ENCODE measurements at places on chromosomes 3 and 15. TPM values are rescaled to one million over a fixed set of nuclear protein-coding genes. Genes with fewer than 3 reads are reported as not detected.

GRCh38 chr15:89330119-89330518, 4.5 kb downstream of the POLG start:
- peaks cover 4% of the 10 kb centered on the region for H3K27me3 ChIP-seq
- peaks cover 58% of the 10 kb centered on the region for H3K36me3 ChIP-seq
- H3K4me3 ChIP-seq, result no peak overlapping the region
- peaks cover 38% of the 10 kb centered on the region for H3K4me1 ChIP-seq
- no peak for DNase-seq

DNA sequence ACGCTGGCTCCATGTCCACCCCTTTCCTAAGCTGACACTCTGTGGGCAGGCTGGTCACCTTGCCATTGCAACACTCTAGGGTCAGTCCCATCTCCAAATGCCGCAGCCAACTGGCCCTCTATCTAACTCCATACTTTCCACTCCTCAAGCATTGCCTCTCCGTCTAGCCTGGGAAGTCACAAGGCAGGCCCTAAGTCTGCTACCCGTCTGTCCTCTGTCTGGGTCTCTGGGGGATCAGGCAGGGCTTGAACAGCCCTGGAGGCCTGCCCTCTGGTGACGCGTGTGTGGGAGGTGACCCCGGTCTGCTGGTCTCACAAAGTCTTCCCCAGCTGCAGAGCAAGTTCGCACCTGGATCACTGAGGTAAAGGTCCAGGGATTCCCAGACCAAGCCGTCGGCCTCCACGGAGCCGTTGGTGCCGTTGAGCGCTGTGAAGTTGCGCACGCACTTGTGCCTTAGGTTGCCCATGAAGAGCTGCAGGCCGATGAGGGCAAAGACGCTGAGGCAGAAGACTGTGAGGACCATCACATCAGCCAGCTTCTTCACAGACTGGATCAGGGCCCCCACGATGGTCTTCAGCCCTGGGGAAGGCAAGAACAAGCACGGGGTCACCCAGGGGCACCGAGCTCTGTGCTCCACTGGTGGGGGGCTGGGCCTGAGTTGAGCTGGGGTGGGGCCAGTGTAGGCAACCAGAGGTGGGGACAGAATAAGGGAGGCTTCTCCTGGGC, 39.9 kb downstream of the SCN5A start:
- no peaks in the 10 kb centered on the region for H3K4me1 ChIP-seq
- no peaks in the 10 kb centered on the region for H3K36me3 ChIP-seq
- no peak overlapping the region for H3K27ac ChIP-seq
- H3K27me3 ChIP-seq, result peaks cover 27% of the 10 kb centered on the region
- H3K4me3 ChIP-seq, result no peak overlapping the region

DNA sequence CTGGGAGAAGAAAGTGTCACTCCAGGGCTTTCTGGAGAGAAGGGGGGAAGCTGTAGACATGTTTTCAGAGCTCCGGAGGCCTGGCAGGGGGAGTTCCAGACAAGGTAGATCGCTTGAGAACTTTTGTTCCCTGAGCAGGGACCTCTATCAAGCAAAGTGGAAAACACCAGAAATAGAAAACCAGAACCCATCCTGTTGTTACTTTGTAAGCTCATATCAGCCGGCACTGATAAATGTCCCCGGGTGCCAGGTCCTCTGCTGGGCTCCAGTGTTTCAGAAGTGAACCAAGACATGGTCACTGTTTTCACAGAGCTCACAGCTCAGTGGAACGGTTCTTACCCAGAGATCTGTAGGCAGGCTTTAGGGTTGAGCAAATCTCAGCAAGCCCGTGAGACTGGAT, 13.5 kb downstream of the HDDC3 start:
- H3K27ac ChIP-seq, result no peak overlapping the region
- no peaks in the 10 kb centered on the region for H3K27me3 ChIP-seq
- no peak overlapping the region for H3K4me3 ChIP-seq
- peaks cover 5% of the 10 kb centered on the region for H3K36me3 ChIP-seq

DNA sequence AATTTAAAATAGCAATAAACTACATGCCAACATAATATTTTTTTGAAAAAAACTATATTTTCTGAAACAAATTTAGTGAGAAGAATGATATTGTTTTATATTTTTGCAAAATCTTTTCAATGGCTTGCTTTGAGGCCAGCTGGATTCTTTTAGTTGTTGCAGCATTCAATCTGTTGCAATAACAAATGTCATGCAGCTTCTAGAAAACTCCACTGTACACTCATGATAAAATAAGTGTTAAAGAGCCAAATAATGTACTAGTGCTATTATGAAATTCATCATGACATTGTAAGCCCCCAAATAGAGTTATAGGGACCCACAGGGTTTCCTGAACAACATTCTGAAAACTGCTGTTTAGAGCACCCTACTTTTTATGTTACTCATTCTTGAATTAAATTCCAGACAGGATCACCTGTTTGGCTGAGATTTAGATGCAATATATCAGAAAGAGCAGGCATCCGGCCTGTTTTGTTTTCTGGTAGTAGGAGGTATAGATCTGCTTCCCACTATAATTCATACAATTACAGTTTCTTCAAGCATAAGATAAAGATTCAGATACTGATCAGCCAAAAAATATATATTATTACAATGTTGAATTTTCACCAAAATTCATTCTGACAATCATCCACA, 703.0 kb upstream of the ZNF385D start:
- H3K4me1 ChIP-seq, result no peaks in the 10 kb centered on the region
- no peak for DNase-seq
- no peaks in the 10 kb centered on the region for H3K27me3 ChIP-seq
- no peak overlapping the region for H3K4me3 ChIP-seq
- no peak overlapping the region for H3K27ac ChIP-seq

- H3K36me3 ChIP-seq, result no peaks in the 10 kb centered on the region
- no peak overlapping the region for H3K4me3 ChIP-seq
- H3K27ac ChIP-seq, result no peak overlapping the region
- no peaks in the 10 kb centered on the region for H3K27me3 ChIP-seq
- no peaks in the 10 kb centered on the region for H3K4me1 ChIP-seq
Observed at GRCh38 chr3:66276705-66277274, 56.0 kb downstream of the SLC25A26 start.

GRCh38 chr3:154972951-154973350, 107.2 kb upstream of the MME start:
- H3K4me1 ChIP-seq, result peaks cover 53% of the 10 kb centered on the region
- H3K27ac ChIP-seq, result peak overlapping the region; percentile 1
- no peak overlapping the region for H3K4me3 ChIP-seq

- H3K27me3 ChIP-seq, result peaks cover 46% of the 10 kb centered on the region
- H3K4me3 ChIP-seq, result no peak overlapping the region
- DNase-seq, result no peak
- no peaks in the 10 kb centered on the region for H3K36me3 ChIP-seq
- H3K27ac ChIP-seq, result no peak overlapping the region
- no peaks in the 10 kb centered on the region for H3K4me1 ChIP-seq
Observed at GRCh38 chr3:184679056-184679816, 32.6 kb downstream of the MAGEF1 start.

GRCh38 chr15:84987949-84988624, 6.4 kb downstream of the PDE8A start:
- no peaks in the 10 kb centered on the region for H3K27me3 ChIP-seq
- H3K36me3 ChIP-seq, result no peaks in the 10 kb centered on the region
- no peak for DNase-seq
- H3K27ac ChIP-seq, result no peak overlapping the region
- no peak overlapping the region for H3K4me3 ChIP-seq

GRCh38 chr3:88596451-88596850, 446.7 kb downstream of the C3orf38 start:
- peaks cover 2% of the 10 kb centered on the region for H3K27me3 ChIP-seq
- no peak for DNase-seq
- no peaks in the 10 kb centered on the region for H3K36me3 ChIP-seq
- no peaks in the 10 kb centered on the region for H3K4me1 ChIP-seq

Gene GREM1
- 2,521 TPM for total RNA-seq

Gene MORC1
- not detected for total RNA-seq

Gene GOLGA8S
- total RNA-seq, result not detected
